T-helper 22 cell (primary cell): ENCODE measurements at places on chromosomes 1 and 21.

DNA sequence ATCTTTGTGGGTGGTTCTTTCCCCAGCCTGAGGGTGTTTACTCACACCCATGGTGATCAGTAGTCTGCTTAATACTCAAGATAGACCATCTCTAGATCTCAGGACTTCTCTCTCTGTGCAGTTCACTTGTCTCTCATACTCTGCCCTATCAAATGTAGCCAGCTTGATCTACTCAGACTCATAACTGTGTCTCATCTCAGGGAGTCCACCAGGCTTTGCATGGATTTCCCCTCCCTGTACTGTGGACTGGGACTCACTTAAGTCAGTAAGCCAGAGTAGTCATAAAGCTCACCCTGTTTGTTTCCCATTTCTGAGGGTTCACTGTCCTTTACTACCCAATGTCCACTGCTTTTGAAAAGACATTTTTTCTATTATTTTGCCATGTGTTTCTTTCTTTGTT, 41.8 kb downstream of the LYPLAL1 start:
- no peak for DNase-seq

DNA sequence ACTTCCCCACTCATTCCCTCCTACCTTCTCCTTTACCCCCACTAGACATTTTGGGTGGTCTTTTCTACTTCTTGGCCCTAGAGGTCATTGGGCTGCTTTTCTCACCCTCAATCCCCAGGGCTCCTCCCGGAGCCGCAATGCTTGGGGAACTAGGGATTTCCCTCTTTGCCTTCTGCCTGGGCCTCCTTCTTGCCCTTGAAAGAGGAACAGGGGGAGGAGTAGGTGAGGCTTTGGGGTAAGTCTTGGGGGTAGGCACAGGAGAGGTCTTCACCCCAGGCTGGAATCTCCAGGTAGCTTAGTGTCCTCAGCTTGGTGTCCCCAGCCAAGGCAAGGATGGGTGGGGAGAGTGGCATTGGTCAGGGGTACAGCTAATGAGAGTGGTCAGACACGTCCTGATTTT, 56.2 kb upstream of the EPS8L3 start:
- no peak for DNase-seq

GRCh38 chr1:2598329-2598931, 11.9 kb downstream of the PRXL2B start:
- no peak for DNase-seq

DNA sequence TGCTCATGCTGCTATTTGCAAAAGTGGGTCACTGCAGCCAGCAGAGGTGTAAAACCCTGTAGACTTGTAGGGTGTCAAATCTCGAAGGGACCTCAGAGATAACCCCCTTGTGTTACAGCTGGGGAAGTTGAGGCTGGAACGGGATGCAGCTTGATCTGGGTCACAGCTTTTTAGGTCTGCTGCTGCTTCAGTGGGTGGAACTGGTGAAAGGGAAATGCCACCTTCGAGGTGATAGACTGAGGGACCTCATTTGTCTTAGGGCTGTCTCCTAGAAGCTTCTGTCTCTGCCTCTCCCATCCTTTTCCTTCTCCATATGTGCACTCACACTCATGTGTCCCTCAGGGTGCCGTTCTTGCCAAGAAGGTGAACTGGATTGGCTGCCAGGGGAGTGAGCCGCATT, 35.4 kb downstream of the QSOX1 start:
- no peak for DNase-seq

- no peak for DNase-seq
These were observed 124.2 kb upstream of the B3GALT2 start for GRCh38 chr1:193310564-193310963.

DNA sequence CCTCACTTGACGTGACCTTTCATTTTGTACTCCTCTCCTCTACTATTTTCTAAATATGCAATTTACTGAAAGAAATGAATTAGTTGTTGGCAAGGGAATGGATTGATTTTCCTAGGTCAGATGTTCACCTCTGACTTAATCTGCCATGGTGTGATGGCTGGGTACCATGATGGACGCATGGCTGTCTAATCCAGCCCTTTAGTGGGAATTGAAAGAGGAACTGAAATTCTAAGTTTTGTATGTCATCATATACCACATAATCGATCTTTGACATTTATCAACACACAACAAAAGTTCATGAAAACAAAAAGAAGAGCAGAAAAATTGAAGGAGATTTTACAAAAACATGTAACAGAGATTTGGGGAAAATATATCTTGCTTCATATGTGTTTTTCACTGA, 331.3 kb upstream of the SNX7 start:
- DNase-seq: no peak
